ENCODE measurements at places on chromosomes 12 and 14.

- DNase-seq: peak; percentile 78
These were observed 174.2 kb downstream of the PPM1H start for GRCh38 chr12:62760779-62761178.

DNA sequence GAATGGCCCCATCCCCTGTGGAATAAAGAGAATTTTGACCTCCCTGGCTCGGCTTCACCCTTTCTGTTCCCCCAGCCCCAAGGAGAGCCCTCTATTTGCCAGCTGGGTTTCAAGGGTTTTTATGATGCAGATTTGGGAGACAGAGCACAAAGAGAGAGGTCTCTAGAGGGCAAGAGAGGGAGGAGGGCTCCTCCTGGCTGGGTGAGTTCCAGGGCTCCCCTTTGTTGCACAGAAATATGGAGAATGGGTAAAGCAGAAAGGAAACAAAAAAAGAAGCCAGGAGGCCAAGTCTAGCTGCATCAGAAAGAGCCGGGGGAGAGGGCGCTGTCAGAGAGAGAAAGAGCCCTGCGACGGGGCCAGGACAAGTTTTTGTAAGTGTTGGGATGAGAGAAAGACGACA lies 319.6 kb upstream of the RTL1 start:
- no peak for DNase-seq

DNA sequence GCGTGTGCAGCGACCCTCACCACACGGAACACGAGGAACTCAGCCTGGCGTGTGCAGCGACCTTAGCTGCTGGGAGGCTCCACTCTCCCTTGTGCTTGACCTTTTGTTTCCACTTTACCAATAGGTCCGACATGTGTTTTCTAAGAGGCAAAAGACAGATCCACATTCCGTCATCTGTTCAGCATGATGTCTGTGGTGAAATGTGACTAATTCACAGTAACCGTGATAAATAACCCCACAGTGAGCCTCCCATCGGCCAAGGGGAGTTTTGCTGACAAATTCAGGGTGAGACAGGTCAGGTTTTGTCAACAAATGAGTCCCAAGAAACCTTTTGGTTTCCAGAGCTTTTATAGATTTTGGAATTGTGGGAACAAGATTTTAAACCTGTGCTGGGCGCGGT lies 55.9 kb downstream of the MOK start:
- peak; percentile 16 for DNase-seq

DNA sequence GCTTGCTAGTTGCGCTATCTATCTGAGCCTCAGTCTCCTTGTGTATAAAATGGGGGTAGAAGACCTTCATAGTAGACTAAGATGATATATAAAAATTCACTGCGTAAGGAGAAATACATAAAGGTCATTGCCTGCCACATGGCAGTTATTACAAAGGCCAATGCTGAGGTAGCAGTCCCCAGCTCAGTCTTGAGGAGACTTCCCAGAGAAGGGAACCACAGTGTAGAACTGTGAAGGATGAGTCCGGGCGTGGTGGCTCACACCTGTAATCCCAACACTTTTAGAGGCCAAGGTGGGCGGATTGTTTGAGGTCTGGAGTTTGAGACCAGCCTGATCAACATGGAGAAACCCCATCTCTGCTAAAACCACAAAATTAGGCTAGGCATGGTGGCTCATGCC lies 17.1 kb upstream of the SP7 start:
- DNase-seq: no peak

DNA sequence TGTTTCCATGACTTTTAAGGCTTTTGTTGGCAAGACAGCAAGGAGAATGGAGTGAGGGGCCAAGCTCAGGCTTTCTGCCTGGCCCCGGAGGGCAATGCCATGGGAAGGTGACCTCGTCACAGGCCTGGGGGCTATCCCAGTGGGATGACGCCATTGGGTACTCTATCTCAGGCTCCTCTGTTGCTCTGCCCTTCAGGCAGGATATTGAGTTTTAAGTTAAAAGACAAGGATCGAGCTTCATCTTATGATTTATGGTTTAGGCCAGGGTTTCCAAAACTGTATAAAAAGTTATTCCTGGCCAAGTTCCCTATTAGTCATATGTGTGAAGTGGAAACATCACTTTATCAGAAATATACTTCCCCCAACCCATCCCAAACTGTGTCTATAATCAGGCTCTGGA lies 127.7 kb downstream of the ZFP36L1 start:
- no peak for DNase-seq

GRCh38 chr12:102029141-102029540 lies 32.6 kb downstream of the WASHC3 start:
- DNase-seq: no peak

DNA sequence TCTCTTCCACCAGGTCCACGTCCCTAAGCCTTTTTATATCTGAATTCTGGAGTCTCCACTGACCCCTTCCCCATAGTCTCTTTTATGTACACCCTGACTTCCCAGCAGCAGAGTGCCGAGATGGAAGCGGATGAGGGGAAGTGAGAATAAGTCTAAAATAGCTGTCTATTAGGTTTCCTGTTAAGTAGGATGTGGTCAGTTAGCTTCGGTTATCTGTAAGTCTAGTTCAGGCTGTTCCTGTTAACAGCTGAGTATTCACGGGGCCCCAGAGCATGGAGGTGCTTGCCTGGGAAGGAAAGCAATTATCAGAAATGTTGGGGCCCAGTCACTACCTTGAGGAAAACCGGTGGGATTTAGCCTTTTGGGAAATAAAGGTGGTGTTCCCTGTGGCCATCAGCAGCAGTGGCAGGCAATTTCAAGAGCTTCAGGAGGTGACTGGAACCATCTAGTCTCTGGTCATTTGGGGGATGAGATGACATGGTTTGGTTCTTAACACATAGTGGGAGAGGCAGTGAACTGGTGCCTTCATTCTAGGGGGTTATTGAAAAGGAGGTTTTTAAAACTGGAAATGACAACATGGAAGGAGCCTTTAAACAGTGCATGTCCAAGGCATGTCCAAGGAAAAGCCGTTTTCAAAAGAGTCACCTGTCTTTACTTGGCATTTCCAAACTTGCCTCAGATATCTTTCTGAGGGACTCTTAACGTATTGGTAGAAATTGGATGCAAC lies 21.8 kb downstream of the CHST11 start:
- no peak for DNase-seq

DNA sequence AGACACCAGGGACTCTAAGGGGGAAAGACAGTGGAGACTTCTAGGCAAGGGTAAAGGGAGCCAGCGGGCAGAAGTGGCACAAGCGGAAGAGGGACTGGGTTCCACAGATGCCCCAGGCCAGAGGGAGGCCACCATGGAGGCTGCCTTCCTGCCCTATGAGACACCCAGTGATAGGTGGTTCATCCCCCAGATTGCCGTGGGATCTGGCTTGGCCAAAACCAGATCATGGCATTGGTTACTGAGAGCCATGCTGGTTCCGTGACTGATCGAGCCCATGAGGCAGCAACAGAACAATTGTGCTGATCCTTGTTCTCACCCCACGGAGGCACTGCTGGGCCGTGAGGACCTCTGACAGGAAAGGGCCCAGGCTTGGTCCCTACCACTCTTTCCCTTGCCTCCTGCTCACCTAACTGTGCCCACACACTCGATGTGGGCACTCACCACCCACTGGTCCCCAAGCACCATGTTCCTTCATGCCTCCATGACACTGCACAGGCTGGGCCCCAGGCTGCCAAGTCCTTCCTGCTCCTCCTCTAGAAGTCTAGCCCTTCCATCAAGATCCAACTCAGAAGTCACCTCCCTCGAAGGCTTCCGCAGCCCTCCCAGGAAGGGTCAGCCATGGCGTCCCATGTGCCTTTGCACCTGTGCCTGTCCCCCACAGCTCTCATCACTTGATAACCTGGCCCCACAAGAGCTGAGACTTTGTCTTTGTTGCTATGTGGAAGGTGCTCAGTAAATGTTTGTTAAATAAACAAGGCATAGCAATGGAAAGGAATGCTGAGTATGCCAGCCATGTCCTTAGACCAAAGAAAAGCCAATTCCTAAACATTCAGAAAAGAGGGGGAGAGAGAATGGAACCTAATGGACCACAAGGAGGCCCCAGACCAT lies 7.3 kb downstream of the KRT79 start:
- DNase-seq: peak; percentile 48

DNA sequence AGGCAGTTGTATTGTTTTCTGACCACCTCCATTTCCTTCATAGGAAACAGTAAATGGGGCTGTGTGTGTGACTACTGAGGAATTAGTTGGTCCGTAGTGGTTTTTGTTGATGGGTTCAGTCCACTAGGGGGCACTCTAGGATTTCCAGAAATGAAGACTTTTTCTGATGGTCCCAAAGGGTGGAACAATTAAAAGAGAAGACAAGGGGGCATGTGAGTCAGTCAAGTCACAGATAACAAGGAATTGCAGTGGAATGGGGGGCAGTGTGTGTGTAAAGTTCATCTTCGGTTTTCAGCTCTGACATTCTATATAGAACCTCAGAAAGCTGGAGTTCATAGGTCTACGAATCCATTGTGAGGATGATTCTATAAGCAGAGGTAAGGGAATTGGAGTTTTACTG lies 186.6 kb upstream of the OR4E1 start:
- DNase-seq: peak; percentile 31

- DNase-seq: peak; percentile 84
These were observed 130.9 kb upstream of the PLEKHA5 start for GRCh38 chr12:18998343-18999261.

DNA sequence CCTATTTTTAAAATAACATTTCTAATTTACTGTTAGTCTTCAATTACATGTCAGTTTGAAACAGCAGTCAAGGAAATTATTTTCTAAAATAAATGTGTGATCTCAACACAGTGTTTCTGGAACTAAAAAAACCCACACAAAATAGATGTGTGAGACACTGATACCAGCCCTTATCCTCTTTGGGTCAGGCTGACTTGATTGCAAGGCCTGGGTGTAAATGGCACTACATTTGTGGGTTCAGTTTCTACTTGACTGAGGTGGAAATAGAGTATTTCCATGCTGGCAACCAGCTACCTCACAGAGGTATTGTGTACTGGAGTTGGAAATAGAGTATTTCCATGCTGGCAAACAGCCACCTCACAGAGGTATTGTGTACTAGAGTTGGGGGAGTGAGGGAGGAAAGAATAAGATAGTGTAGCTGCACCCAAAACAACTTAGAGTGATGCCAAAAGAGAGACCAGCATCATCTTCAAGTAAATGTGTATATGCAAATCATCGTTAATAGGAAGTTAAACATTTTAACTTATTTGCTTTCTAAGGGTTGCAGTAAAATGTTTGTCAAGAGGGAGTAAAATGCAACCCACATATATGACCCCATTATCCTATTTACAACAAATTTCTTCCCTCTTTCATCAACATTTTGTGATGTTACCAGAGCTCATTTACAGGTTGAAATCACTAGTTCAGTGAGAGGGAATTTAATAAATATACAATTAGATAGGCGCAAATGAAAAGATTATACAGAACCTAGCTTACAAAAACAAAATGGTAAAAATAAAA lies 10.7 kb upstream of the LYZ start:
- DNase-seq: no peak

- DNase-seq: no peak
These were observed 180.0 kb downstream of the NPAS3 start for GRCh38 chr14:33118668-33119067.

DNA sequence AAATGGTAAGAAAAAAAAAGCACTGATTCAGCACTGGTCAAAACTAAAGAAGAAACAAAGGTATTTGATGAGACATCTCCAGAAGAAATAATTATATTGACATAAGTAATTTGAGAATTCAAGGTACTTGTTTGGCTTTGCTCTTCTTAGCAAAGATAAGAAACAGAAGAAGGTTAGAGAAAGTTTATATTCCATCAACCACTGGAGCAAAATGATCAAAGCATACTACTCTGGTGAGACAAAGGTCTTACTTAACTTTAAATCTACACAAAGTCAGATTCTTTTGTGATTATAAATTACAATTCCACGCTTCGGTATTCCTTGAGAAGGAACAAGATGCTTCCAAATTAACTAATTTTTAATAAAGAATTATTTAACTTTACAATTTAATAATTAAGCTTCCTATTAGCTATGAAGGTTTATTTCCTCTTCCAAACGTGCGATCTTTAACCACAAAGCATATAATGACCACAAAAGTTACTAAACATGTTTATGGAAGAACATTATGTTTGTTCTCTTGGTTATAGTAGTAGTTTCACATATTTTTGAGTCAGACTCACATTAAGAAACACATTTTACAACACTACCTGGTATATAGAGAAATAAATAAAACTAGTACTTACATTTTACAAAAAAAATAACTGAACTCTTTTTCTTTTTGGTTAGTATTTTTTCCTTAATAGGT lies 53.4 kb downstream of the METTL25 start:
- peak; percentile 50 for DNase-seq

- no peak for DNase-seq
These were observed 126.7 kb upstream of the SLC38A2 start for GRCh38 chr12:46499226-46499625.

GRCh38 chr14:23910101-23910875 lies 43.3 kb upstream of the DHRS4 start:
- peak; percentile 64 for DNase-seq

GRCh38 chr12:46110928-46111699 lies 120.7 kb upstream of the SCAF11 start:
- no peak for DNase-seq

DNA sequence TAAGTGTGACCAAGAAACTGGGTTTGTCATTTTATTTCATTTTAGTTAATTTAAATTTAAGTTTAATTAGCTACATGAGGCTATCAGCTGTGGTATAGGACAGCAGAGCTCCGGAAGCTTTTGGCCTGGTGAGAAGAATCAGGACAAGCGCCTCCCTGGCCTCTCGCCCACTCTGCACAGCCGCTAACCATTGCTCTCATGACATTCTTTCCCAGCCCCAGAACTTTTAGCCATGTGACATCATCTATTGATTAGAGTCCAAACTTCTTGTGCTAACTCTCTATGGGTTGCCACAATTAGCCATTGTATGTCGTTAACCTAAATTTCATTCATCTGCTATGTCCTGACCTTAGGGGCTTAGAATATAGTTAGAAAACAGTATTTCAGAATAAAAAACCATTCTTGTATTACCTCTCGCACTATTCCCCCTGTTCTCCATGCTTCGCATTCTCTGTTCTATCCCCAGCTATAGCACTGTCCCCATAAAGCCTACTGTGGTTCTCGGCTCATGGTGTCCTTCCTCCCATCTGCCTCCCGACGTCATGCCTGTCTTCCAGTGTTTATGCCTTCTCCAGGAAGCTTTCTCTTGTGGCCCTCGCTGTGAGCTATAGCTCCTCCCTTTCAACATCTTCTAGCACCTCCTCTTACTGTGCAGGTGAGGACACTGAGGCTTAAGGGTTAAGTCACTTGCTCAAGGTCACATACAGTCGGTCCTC lies 23.5 kb downstream of the SSH1 start:
- no peak for DNase-seq

DNA sequence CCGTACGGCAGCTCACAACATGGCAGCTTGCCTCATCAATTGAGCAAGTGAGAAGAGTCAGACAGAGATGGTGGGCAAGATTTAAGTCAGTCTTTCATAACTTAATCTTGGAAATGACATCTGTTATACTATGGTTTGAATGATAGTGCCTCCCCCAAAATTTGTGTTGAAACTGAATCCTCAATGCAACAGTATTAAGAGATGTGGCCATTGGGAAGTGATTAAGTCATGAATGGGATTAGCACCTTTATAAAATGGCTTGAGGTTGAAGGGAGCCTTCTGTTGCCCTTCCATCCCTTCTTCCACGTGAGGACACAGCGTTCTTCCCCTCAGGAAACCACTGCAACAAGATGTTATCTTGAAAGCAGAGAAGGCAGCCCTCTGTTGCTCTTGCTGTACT lies 124.2 kb downstream of the C12orf75 start:
- no peak for DNase-seq
